ENCODE measurements at places on chromosomes 7 and 10.

DNA sequence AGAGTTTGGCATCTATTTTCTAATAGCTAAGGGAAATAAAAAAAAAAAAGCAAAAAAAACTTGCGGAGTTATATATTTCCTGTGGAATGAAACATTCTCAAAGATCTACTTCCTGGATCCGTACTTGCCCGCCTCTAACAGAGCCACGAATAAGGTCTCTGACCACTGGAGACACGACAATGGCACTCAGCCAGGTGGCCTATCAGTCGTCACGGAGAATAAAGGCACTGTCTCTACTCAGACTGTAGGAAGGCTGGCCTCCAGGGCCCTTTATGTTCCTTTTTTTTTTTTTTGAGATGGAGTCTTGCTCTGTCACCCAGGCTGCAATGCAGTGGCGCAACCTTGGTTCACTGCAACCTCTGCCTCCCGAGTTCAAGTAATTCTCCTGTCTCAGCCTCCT, 58.7 kb downstream of the RGS10 start:
- no peak for DNase-seq

GRCh38 chr10:69912589-69912988, 110.9 kb downstream of the COL13A1 start:
- DNase-seq = no peak

DNA sequence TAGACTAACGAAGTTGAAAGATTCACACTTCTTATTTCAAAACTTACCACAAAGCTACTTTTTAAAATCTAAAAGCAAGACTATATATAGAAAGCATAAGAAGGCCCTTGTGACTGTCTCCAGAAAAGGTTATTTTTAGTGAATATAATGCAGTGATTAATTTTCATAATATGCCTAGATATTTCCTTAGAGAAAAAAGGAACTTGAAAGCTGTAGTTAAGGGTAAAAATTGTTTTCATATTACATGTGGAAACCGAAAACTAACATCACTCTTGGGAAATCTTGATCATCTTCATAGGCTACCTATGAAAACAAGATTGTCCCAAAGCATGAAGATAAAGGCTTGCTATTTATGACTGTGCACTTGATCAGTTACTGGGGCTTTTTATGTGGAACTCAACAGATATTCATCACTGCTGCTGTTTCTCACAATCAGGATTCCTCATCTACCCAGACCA, 223.2 kb downstream of the SH2D4B start:
- no peak for DNase-seq

DNA sequence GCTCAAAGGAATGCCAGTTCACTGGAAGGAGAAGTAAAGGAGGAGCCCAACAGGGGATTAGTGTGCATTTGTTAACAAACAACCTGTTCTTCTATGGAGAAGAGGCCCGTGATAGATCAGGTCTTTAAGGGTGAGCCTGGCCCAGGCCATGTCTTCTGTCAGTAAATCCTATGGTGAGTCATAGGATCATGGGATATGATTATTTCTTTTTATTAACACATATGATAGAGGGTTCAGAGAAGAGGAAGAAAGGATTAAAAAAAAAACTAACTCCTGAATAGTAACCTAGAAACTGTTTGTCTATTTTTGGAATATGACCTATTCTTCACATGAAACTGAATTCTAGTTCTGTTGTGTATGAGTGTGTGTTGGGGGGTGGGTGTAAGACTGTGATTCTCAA, 70.4 kb downstream of the GPR158 start:
- DNase-seq = no peak

DNA sequence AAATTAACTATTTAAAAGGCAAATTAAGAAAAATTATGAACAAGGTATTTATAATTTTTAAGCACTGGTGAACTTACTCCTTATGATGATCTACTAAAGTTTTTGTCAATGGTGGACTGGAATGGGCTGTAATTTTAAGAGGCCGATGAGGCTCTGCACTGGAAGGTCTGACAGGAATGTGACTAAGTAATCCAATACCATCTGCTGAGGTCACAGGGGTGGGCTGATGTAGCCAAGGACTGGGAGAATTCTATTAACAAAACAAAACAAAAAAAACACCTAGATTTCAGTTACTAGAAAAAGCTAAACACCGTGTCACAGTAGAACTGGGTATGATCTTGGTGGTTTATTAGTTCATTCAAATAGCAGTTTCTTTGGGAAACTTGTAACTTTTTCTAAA, 75.9 kb downstream of the NRBF2 start:
- DNase-seq = peak; percentile 75

DNA sequence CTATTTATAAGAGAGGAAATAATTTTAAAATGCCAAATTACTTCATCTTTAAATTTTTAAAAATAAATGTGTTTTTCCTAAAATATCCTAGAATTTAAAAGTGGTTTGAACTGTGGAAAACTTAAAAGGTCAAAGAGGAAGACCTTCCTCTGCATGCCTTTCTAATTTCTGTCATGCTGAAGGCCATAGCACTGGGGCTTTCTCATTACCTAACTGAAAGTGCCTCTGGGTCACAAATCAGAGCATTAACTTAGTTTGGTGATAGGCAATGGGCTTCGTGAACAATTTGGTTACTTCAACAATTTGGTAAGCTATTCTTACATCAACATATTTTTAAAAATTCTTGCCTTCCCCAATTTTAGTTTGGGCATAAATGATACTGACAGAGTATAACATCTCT, 100.2 kb upstream of the SAMD8 start:
- no peak for DNase-seq

GRCh38 chr10:119217991-119218490, 10.7 kb downstream of the GRK5 start:
- no peak for DNase-seq

DNA sequence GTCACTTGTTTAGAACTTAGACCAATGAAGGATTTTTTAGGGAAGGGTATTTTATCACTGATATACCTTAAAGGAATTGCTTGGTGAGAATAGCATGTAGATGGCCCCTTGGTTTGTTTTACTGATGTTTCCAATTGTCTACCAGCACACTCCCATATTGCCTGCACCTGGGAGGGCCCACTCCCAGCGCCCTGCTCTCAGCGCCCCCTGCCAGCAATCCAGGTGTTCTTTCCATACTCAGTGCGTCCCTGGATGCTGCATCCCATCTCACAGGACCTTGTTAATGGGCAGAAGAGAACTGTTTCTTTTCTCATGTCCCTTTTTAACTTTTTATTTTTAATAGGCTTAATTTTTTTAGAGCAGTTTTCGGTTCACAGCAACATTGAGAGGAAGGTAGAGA, 24.1 kb upstream of the SFRP5 start:
- DNase-seq = no peak

All from HCEC 1CT (cell line).